ENCODE measurements at places on chromosomes 6 and 20.

DNA sequence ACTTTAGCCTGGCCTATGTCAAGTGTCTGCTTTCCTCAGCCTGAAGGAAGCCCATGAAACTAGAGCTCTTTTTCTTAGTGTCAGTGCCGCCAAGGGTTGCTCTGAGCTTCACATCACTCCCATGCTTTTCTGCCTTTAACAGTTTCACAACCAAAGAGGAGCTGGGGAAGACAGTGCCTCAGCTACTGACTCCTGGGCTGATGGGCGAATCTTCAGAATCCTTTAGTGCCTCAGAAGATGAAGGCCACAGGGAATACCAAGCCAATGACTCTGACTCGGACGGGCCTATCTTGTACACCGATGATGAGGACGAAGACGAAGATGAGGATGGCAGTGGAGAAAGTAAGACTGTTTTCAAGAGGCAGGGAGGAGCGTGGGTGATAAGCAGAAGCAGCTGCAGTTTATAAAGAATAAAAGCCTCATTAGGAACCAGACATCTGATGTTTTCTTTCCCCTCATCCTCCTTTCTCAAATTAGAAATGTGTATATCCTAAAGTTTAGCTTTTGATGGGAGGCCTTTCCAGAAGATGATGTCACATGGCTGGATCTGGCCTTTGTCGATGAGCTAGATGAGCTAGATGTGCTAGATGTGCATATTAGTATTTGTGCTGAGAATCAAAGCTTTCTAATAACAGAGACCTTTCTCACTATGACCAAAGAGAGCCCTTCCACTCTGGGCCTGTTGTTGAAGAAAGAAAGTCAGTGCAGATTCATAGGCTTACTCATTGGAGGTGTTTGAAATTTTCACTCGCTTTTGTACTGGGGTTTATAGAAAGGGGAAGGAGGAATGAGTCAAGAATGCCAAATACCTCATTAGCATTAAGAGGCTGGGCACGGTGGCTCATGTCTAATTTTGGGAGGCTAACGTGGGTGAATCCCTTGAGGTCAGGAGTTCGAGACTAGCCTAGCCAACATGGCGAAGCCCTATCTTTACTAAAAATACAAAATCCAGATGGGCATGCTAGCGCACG lies 70.7 kb upstream of the LTV1 start:
- DNase-seq: no peak

DNA sequence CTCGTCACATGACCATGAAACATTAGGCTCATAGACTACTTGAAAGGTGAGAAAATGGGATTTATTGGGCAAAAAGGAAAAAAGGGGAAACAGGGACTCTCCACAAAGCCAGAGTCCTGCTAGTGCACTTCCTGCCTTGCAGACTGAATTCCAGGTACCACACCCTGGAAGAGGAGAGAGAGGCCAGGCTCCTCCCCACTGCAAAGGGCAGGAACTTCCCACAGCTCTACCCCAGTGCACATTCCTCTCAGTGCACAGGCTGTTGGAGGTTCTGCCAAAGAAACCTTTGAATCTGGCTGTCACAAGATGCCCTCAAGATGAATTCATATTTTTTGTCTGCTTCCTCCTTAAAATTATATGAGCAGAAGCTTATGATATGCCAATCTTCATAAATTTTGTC lies 920.4 kb upstream of the GJE1 start:
- no peak for DNase-seq

DNA sequence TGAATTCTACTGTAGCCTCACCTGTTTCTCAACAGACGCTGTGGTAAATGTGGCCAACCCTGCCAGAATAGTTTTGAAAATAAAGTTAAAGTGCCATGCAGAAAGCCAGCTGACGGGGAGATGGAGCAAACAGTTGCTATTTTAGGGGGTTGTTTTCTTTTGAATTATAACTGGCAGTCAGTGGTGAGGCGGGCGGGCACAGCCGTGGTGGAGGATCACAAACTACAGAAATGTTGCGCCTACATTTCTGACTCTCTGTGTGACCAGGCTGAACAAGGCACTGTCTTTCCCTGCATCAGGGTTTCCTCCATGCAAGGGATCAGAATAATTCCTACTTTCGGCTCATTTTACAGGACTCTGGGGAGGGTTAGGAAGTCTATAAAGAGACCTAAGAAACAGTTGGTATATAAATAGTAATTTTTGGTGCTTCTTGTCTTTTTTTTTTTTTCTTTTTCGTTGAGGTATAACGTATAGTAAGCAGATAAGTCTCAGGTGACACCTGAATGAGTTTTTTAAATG lies 17.2 kb downstream of the CHMP4B start:
- no peak for DNase-seq

- no peak for DNase-seq
Measured at GRCh38 chr6:79240509-79240908, 6.0 kb upstream of the HMGN3 start.

DNA sequence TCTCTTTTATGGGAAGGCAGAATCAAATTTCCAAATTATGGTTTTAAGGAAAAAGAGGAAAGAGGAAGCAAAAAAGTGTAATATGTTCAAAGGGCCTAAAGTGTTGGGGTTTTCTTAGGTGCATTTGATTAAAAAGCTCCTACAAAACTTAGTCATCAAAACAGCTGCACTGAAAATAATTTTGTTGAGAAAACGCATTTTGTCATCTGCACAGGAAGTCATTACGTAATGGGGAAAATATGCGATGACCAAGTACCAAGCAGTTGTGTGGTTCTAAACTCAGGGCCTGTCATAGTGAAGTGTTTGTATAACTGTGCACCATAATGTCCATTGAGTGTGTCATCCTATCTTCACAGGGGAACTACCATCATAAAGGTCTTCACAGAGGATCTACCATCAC lies 15.6 kb downstream of the HAO1 start:
- DNase-seq: no peak

- no peak for DNase-seq
Measured at GRCh38 chr6:10633216-10633615, 61.2 kb downstream of the C6orf52 start.

- no peak for DNase-seq
Measured at GRCh38 chr20:32501709-32502108, 83.4 kb downstream of the NOL4L start.

DNA sequence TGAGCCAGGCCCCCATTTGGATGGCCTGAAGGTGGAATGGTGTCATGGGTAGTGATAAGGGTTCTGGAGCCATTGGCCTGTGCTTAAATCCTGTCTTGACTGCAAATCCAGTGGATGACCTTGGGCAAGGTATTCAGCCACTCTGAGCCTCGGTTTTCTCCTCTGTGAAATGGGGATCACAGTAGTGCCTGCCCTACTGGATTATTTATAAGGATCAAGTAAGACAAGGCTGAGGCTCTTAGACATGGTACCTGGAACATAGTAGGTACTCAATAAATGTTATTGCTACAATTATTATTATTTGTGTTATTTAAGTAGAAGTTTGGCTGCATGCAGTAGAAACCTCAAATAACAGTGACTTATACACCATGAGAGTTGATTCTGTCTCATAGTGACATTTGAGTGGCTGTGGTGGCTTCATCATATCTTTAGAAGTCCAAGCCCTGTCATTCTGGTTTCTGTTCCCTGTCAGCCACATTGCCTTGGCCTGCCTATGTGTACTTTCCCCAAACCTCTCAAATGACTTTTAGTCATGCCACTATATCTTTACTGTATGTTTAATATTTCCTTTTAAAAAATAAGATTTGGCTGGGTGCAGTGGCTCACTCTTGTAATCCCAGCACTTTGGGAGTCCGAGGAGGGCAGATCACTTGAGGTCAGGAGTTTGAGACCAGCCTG lies 37.6 kb upstream of the CHMP4B start:
- DNase-seq: no peak

GRCh38 chr6:10386220-10386619 lies 28.7 kb downstream of the TFAP2A start:
- no peak for DNase-seq

- DNase-seq: no peak
Measured at GRCh38 chr6:43159599-43159998, 11.5 kb upstream of the SRF start.

DNA sequence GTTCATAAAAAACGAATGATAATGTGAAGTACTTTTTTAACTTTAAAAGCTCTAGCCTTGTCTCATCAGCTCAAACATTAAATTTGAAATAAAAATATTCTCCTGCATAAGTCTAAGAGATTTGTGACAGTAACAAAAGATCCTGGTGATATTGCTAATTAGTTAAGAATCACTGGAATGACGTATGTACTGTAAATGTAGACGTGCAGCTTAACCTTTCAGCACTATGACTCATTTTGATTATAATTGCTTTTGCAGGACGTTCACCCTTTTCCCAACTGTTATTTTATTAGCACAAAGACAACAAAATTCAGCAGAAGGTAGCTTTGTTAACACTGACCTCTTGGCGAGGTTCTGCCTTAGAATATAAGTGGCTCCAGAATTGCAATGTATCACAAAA lies 68.6 kb downstream of the TENT5A start:
- no peak for DNase-seq

GRCh38 chr20:6744180-6744579 lies 23.3 kb upstream of the BMP2 start:
- no peak for DNase-seq

DNA sequence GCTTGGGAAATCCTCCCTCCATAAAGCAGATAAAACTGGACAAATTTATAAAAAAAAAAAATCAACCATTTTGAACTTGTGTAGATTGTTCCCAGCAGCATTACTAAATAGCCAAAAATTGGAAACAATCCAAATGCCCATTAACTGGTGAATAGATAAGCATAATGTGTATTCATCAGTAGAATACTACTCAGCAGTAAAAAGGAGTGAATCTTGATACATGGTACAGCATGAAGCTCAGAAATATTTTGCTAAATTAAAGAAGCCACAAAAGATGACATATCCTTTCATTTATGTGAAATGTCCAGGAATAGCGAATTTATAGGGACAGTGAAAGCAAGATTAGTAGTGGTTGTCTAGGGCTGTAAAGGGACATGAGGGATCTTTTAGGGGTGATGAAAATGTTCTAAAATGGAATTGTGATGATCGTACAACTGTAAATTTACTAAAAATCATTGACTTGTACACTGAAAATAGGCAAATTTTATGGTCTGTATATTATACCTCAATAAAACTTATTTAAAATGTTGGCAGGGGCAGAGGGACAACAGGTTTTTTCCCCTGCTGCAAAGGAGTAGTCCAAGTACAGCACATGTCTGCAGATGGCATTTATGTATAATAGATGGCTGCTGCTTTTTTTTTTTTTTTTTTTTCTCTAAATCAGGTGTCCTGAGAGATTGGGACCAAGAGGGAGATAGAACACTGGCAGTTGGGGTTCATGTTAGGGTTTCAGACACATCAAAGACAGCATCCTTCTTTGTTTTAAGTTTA lies 59.5 kb downstream of the CBFA2T2 start:
- DNase-seq: no peak
